ENCODE measurements at places on chromosomes 6 and 20.

DNA sequence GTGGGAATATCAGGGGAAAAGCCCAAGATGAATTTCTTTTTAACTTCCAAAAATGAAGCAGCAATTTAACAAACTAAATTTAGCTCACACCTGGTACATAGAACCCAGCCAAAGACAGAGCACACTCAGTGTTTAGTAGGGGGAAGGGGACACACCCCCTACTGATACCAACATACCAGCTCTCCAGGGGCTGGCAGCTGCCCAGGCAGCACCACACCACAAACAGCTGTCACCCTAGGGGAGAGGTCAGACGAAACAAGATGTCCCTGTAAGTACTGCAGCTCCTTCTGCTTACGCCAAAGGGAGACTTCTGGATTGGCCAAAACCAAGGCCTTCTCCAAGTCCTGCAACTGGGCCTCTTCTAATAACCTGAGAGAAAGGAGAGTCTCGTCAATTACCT, 26.0 kb downstream of the MDN1 start:
- DNase-seq = no peak

DNA sequence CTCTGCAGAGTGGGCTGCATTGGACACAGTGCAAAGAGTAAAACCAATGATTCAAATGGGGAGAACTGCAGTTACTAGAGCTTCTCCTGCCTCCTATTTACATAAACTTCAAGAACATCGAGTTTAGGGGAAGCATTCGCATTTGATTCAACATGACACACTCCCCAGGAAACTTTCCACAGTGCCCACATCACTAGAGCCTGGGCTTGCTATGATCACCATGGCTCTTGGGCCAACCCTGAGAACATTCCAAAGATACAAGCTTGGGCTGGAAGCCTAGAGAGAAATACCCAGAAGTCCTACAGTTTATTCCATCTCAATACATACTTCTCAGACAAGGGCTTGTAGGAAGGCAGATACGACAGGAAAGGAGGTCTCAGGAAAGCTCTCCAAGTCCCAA, 337.9 kb downstream of the CD83 start:
- DNase-seq = no peak

- DNase-seq = no peak
These were observed 27.1 kb downstream of the NCOA5 start for GRCh38 chr20:46062621-46063020.

GRCh38 chr20:60210779-60211617, 252.8 kb downstream of the CDH26 start:
- no peak for DNase-seq

- DNase-seq = no peak
These were observed 137.6 kb upstream of the MARCKS start for GRCh38 chr6:113719545-113719944.

DNA sequence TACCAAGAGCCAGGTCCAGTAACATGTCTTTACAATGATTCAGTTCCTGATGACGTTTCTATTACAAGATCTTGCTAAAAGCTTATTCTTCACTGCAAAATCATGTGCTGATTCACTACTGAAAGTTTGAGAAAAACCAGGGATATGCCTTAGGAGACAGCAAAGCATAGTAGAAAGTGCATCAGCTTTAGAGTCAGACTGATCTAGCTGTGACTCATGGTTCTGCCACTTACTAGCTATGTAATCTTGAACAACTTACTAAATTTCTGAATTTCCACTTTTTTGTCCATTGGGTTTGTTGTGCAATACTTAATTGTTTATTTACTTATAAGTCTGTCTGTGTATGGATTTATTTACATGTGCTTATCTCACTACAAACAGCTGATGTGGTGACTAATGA, 198.5 kb upstream of the RSPO3 start:
- no peak for DNase-seq

DNA sequence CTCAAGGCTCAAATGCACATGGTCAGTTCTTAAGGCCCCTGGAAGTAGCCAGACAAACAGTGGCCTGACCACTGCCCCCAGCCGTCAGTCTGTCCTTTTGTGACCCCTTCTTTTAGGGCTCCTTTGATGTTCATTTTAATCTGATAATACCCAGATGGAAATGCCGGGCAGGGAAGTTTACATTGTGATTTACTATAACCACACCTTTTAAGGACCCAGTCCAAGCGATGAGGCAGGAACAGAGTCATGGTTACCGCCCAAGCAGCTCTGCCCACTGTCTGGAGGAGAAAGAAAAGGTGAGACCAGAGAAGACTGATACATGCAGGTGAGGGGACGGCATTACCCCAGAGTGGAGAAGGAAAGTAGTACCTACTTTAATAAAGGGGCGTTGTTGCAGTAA, 110.6 kb downstream of the PLEKHG1 start:
- no peak for DNase-seq

DNA sequence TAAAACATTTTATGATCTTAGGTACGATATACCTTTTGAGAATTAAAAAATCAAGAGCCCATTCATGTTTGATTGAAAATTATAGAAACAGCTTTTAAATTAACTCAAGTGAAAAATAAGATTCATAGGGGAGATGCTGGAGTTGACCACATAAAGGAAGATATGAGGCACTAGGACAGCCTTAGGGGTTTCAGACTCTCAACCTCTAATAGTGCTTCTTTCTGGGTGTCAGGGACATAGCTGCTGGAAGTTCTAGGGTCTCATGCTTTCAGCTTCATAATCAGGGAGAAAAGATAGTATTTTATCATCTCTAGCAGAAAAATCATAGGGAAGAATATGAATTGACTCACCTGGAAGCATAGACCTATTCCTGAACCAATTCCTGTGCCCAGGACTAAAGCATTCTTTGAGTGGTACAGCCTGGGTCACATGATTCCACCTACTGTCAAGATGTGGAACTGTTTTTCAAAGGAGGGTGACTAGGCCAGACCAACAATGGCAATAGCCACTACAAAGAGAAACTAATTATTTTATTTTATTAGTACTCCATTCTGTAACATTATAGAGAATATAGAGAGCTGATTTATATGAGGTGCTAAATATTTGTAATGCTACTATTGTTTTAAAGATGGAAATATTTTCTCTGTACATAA, 27.8 kb upstream of the CENPW start:
- DNase-seq = no peak
